K562 (cell line): ENCODE measurements at places on chromosomes 11 and 22. TPM values are rescaled to one million over a fixed set of nuclear protein-coding genes. Genes with fewer than 3 reads are reported as not detected.

DNA sequence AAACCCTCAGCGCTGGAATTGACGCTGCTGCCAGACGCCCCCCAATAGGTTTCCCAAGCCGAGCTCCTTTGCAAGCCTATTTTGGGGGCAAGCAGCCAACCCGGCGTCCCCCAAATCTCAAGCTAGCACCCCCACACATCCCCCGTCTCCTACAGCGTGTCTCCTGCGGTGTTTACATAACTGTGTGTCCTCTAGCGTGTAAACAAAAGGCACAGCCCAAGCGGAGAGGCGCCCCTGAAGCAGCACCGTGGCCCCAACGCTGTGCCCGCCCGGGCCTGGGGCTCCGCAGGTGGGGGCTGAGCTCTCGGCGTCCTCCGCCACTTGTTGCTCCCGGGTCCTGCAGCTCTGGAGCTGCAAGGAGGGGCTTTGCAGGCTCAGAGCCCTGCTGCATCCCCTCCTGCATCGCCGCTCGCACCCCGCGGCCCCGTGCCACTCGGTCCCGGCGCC is 1.6 kb downstream of the CADM1 start:
- no peak for DNase-seq
- H3K27ac ChIP-seq: no peak overlapping the region
- H3K4me1 ChIP-seq: no peaks in the 10 kb centered on the region
- no peaks in the 10 kb centered on the region for H3K36me3 ChIP-seq
- H3K27me3 ChIP-seq: no peaks in the 10 kb centered on the region
- no peak overlapping the region for H3K4me3 ChIP-seq

DNA sequence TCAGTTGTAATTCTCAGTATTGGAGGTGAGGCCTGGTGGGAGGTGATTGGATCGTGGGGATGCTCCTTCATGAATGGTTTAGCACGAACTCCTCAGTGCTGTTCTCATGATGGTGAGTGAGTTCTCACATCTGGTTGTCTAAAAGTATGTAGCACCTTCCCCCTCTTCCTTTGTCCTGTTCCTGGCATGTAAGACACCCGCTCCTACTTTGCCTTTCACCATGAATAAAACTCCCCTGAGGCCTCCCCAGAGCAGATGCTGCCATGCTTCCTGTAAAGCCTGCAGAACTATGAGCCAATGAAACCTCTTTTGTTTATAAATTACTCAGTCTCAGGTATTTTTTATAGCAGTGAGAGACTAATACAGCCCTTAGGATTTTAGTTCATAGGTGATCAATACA is 191.5 kb downstream of the MAML2 start:
- no peak overlapping the region for H3K4me3 ChIP-seq
- no peaks in the 10 kb centered on the region; the same call in 2 of the 3 replicates for H3K36me3 ChIP-seq

The B3GAT1 gene
- total RNA-seq: 0.42 and 0.53 TPM in 2 replicates

DNA sequence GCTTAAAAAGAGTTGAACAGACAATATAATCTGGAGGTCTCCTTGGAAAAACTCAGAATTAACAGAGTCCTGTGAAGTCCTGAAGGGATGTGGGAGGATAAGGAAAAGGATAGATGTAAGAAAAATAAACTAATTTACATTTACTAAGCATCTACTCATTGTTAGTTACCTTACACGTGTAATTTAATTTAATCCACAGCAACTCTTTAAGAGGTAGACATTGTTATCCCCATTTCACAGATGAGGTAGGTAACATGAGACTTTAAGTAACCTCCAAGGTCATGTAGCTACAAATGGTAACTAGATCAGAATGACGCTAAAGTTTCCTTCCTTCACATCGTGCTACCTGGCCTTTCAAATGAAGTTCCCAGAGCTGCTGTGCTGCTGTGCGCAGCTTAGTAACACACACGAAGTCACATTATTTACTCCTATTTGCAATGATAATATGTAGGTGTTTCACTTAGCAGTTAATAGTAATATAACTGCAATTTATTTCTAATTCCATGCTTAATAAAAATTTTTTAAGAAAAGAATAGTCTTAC is 5.7 kb upstream of the PDE3B start:
- H3K4me3 ChIP-seq: no peak overlapping the region
- H3K36me3 ChIP-seq: peaks cover 72% of the 10 kb centered on the region
- DNase-seq: no peak
- H3K27ac ChIP-seq: no peak overlapping the region
- no peaks in the 10 kb centered on the region for H3K27me3 ChIP-seq

The MMP13 gene
- not detected in 2 replicates for total RNA-seq
